ENCODE measurements at places on chromosomes 4 and X.

DNA sequence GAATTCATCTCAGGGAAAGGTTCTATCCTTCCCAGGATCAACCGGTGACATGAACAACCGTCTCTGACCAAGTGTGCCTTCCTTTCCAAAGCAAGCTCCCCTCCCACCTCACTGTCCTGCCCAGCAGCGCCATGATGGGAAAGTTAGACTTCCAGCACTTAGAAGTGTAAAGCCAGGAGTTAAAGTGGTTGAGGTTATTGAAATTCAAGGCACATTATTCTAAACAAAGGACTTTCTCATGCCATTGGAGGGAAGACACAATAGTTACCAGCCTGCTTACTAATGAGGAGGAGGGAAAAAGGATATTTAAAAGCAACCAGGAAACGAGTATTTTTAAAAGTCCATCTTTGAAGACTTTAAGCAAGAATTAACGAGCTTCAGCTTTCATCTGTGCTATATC, 96.8 kb downstream of the NSUN7 start:
- no peak for DNase-seq

DNA sequence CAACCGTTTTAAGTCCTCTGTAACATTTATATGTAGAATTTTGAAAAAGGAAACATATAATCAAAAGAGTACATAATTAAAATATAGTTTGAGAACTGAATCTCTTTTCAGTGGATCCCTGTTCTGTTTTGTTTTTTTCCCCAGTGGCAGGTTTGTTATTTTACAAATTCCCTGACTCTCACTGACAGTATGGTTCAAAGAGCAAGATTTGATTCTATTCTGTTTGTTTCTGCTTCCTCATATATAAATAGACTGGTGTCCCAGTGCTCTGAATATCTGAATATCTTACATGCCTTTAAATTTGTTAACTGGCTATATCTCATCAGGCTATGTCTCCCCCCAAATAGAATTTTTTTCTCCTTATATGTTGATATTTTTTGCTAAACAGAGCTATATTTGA, 16.6 kb downstream of the SULT1E1 start:
- no peak for DNase-seq

GRCh38 chr4:65467068-65467680, 203.1 kb downstream of the EPHA5 start:
- no peak for DNase-seq

GRCh38 chr4:95675623-95676022, 126.8 kb upstream of the UNC5C start:
- DNase-seq, result no peak

GRCh38 chrX:123424546-123424945, 240.5 kb downstream of the GRIA3 start:
- DNase-seq, result no peak

Measured in T-helper 9 cell (primary cell).